ENCODE measurements at places on chromosomes 1 and 21. TPM values are rescaled to one million over a fixed set of nuclear protein-coding genes. Genes with fewer than 3 reads are reported as not detected.

DNA sequence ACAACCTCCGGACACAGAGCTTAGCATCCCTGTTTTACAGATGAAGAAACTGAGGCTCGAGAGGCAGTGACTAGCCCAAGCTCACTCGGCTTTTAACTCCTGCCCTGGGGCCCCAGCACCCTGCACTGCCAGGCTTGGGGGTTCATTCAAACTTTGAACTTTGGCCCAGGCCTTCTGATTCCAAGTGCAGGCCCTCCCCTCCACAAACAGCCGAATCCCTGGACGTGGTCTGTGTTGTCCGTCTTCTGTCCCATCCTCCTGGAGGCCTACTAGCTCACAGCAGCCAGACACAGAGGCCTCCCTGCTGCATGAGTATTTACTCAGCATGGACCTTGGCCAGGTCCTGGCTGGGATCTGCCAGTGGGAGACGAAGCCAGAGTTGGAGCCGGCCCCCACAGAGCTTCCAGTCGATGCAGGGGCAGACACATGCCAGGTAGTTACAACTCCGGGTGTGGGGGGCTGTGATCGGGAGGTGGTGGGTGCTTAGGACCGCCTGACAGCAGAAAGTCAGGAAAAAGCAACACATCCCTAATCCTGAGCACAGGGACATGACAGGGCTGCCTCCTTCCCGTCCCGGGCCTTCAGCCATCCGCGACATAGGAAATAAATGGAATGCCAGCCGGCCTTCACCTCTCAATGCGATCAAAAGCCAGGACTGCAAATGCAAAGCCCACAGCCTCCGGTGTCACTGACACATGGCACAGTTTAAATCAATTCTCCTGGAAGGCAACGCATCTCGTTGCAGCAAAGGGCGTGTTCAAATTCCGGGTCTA is 7.4 kb downstream of the IFFO2 start:
- DNase-seq, result no peak

GRCh38 chr1:156706657-156707416 is 1.5 kb upstream of the CRABP2 start:
- DNase-seq, result peak; percentile 48

DNA sequence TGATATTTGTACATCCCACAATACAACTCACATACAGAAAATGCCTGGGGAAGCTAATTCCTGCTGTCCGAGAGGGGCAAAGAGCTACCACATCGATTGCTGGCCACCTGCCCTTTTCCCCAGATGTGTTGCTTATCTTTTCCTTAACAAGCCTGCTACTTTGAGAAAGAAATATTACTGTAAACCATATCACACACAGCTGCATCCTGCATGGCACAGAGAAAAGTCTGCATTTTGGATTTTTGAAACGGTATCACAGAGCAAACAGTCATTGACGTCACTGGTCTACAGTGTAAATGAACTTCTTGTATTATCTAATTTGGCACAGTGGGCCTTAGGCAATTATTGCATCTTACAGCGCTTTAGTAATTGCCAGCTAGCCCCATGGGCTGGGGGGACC is 164.7 kb downstream of the CLIC6 start:
- DNase-seq, result no peak

The KRTAP19-4 gene
- total RNA-seq, result not detected

DNA sequence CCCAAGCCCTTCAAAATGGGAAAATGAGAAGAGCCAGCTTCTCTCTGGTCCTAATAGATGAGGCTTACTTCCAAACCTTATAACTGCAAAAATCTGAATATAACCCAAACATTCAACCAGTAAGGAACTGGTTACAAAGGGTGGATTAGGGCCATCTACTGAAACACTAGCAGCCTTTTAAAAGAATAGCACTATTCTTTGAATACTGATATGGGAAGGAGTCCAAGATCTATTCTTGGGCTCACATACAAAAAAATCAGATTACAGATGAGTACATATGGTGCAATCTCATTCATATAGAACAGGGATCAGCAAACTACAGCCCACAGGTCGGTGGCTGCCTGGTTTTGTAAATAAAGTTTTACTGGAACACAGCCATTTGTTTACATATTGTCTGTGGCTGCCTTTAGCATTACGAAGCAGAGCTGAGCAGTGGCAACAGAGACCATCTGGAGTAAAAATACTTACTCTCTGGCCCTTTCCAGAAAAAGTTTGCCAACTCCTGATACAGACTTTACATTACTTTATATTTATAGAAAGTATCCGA is 167.7 kb downstream of the ZSCAN20 start:
- DNase-seq, result no peak

- no peak for DNase-seq
Measured at GRCh38 chr1:76225526-76225925, 151.0 kb downstream of the ST6GALNAC3 start.

The UBL4B gene
- not detected for total RNA-seq

- no peak for DNase-seq
Measured at GRCh38 chr1:155064111-155064831, 731 bp downstream of the EFNA4 start.

The RIPPLY3 gene
- not detected for total RNA-seq

The NPHS2 gene
- total RNA-seq, result not detected

GRCh38 chr1:233523047-233523446 is 90.9 kb upstream of the KCNK1 start:
- no peak for DNase-seq

GRCh38 chr1:7042322-7043190 is 257.3 kb downstream of the CAMTA1 start:
- DNase-seq, result peak; percentile 31

The KIRREL1 gene
- 0.22 TPM for total RNA-seq

The LENEP gene
- not detected for total RNA-seq

The FH gene
- 208 TPM for total RNA-seq

GRCh38 chr21:45026066-45026745 is 48.2 kb upstream of the ADARB1 start:
- DNase-seq, result no peak

DNA sequence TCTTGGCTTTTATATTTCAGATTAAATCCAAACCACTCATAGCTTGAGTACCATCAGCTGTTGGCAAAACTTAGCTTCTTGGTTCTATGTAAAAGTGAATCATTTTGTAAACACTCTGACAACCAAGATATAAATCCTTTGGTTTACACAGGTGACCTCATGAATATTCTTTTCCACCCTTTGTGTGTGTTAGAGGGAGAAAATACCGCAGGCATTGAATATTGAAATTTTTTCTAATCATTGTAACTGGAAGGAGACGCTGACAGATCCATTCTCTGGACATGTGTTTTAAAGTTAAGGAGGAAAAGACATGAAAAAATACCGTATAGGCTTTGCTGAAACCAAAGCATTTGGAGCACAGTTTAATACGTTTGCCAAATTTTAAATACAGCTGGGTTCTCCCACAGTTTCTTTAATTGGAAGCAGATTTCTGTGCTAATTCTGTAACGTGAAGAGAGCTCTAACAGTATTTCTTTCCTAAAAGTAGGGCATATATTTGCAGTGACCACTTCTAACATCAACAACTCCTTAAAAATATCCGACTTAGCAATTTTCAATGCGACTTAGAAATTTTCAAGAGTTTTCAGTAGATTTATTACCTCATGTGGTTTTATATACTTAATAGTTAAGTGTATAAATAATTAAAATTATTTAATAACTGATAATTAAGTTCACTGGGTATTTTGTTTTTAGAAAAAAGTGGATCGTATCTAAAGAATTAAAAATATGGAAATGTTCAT is 388.2 kb downstream of the USP25 start:
- no peak for DNase-seq

GRCh38 chr1:238552271-238552670 is 661.5 kb upstream of the ZP4 start:
- DNase-seq, result no peak

DNA sequence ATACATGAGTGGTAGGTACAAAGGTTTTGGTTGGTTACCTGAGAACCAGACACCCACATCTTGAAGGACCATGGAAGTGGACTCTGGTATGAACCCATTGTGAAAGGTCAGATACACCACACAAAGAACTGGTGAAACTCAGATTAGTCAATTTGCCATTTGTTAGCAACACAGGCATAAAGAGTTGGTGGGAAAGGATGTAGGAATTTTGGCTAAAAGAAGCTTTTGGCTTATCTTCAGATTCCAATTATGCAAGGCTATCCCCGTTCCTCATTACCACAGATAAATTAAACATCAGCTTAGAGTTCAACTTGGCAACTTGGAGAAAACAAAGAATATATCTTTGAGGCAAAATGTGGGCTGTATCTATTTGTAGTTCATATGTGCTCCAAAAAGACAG is 87.0 kb upstream of the IRF2BP2 start:
- DNase-seq, result no peak

- DNase-seq, result no peak
Measured at GRCh38 chr1:55541296-55541695, 326.1 kb upstream of the USP24 start.

DNA sequence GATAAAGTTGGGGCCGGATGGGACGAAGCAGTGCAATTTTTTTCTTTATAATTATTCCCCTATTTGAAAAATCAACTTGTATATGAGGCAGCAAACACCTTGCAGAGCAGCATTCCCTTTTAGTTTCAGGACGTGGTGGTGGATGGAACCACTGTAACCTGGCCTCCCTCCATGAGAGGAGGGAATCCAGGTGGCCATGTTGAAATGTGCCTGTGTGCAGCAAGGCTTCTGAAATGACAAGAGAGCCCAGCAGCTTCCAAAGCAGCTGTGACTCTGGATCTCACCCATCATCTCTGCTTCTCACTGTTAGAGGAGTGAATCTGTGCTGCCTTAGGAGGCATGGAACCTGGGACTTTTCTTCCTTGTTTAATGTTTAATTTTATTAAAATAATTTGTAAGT is 42.3 kb downstream of the NFIA start:
- no peak for DNase-seq

The TCHHL1 gene
- total RNA-seq, result not detected

DNA sequence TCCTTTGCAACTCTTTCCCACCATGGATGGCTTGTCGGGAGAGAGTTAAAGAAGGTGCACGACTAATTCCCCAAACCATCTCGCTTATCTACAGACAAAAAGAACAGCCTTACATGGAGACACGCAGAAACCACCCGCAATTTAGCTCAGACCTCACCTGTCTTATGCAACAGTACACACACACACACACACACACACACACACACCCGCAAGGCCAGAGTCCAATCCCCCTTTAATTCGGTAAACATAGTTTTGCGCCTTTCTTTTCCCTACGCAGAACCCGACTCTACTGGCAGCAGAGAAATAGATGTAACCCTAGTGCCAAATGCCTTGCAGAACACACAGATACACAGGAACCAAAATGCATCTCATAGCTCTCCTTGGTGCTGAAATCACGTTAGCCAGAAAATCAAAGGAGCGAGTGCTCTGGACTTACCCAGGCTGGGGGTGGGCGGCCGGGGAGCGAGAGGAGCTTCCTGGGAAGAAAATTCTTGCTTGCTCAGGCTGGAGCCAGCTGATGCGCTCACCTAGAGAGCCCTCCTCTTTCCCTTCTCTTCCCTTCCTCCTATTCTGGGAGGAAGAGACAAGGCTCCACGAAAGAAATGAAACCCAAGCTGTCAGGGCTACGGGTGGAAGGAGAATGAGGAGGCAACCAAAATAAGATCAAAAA is 470 bp downstream of the TNR start:
- no peak for DNase-seq

The FMO2 gene
- total RNA-seq, result 0.22 TPM

GRCh38 chr21:33872881-33873515 is 42.6 kb downstream of the ATP5PO start:
- DNase-seq, result no peak

- DNase-seq, result peak; percentile 59
Measured at GRCh38 chr1:22739648-22740385, 29.2 kb downstream of the EPHB2 start.

All from K562 (cell line).